Hematopoietic multipotent progenitor cell treated with erythropoietin and hydrocortisone succinate and interleukin-3 and kit ligand, for 6 days (in vitro differentiated cells): ENCODE measurements at places on chromosomes 13 and 19.

DNA sequence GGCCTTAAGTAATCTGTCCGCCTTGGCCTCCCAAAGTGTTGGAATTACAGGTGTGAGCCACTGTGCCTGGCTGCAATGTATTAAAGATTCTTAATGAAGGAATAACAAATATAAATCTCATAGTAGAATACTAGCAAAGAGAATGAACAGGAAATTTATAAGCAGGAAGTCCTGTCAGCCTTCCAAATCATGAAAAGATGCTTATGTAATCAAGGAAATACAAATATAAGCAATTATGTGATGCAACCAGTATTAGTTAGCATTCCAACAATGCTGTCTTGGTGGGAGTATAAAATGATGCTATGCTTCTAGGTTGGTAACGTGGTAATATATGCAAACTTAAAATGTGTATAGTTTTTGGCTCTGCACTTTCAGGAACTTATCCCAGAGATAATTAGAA, 133.8 kb downstream of the PDS5B start:
- no peak for DNase-seq

DNA sequence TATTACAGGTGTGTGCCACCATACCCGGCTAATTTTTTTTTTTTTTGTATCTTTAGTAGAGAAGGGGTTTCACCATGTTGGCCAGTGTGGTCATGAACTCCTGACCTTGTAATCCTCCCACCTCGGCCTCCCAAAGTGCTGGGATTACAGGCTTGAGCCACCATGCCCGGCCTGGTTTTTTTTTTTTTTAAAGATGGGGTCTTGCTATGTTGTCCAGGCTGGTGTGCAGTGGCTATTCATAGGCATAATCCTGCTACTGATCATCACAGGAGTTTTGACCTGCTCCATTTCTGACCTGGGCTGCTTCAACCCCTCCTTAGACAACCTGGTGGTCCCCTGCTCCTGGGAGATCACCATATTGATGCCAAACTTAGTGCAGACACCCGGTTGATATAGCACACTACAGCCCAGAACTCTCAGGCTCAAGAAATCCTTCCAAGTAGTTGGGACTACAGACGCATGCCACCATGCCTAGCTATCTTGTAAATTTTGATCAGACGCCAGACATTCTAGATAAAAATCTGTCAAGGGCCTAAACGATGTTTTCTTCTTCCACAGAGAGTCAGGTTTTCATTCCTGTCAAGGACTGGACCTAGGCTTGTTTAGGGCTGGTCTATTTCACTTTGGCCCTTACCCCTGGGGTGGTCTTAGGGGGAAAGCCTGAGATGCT, 9.5 kb downstream of the PLAUR start:
- no peak for DNase-seq

DNA sequence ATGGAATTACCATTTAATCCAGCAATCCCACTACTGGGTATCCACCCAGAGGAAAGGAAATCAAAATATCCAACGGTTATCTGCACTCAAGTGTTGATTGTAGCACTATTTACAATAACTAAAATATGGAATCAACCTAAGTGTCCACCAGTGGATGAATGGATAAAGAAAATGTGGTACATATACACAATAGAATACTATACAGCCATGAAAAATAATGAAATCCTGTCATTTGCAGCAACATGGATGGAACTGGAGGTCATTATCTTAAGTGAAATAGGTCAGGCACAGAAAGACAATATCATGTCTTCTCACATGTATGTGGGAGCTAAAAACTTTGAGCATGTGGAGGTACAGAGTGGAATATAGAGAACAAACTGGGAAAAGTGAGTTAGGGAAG, 92.9 kb upstream of the ARHGEF7 start:
- DNase-seq, result no peak

GRCh38 chr19:13992025-13992424, 14.1 kb downstream of the RFX1 start:
- DNase-seq, result no peak

GRCh38 chr19:15864824-15865223, 33.0 kb downstream of the CYP4F2 start:
- DNase-seq, result peak; percentile 65

DNA sequence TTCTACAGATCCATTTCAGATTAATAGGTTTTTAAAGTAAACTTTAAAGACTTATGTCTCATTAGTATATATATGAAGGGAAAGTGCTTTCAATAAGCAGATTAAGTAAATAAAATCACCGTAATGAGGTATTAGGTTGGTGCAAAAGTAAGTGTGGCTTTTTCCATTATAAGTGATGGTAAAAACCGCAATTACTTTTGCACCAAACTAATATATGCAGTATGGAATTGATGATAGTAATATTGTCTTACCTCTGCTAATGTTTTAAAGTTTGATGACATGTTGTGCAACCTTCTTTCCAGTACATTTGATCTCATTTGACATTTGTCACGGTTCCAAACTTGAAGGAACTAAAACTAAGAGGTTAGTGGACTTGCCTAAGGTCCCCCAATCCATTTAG, 1819.3 kb downstream of the PCDH9 start:
- no peak for DNase-seq
